ENCODE measurements at places on chromosomes 5 and 9. TPM values are rescaled to one million over a fixed set of nuclear protein-coding genes. Genes with fewer than 3 reads are reported as not detected.

Gene ZNF366
- total RNA-seq: under 0.01 TPM

Gene SGCD
- 3.7 TPM for total RNA-seq

Gene IFNA5
- total RNA-seq: 0.11 TPM

Gene ARL14EPL
- 0.89 TPM for total RNA-seq

Gene PRRC1
- 49.9 TPM for total RNA-seq

Gene SLC25A2
- total RNA-seq: 0.50 TPM

Gene MARVELD2
- total RNA-seq: 0.75 TPM

Gene SOX30
- not detected for total RNA-seq

Gene KCNIP1
- total RNA-seq: not detected

Gene THBS4
- 2.1 TPM for total RNA-seq

Gene IGFBPL1
- total RNA-seq: 0.12 TPM

Gene GLRA1
- not detected for total RNA-seq

Gene SPATA31C1
- total RNA-seq: not detected

Gene NEUROG1
- not detected for total RNA-seq

Gene PCDHB14
- total RNA-seq: 0.11 TPM

Gene GDA
- 0.11 TPM for total RNA-seq

Gene FAM153A
- 0.62 TPM for total RNA-seq

Gene GPSM1
- 97.5 TPM for total RNA-seq

Gene SPINK7
- total RNA-seq: not detected

Gene UBAP1
- 33.0 TPM for total RNA-seq

Gene DMRT2
- 0.62 TPM for total RNA-seq

Gene HIGD2A
- 17.0 TPM for total RNA-seq

Gene BRINP1
- total RNA-seq: 2.3 TPM

Gene DBH
- not detected for total RNA-seq

Gene PDE6A
- total RNA-seq: not detected

Gene FASTKD3
- 20.1 TPM for total RNA-seq

Gene ALDH1A1
- total RNA-seq: 69.4 TPM

Gene GFRA3
- not detected for total RNA-seq

Gene EGFLAM
- 0.75 TPM for total RNA-seq

Gene RNF208
- 0.25 TPM for total RNA-seq

Gene MZB1
- not detected for total RNA-seq

Gene C1QTNF2
- total RNA-seq: 2.0 TPM

Gene ABHD17B
- total RNA-seq: 37.0 TPM

Gene TMEFF1
- 2.5 TPM for total RNA-seq

Gene INSL6
- total RNA-seq: not detected

Gene AMACR
- 10.4 TPM for total RNA-seq

Gene ORM2
- total RNA-seq: not detected

Gene BTNL3
- total RNA-seq: not detected

Gene KIF12
- not detected for total RNA-seq

Gene PCDHGA6
- 3.2 TPM for total RNA-seq

Gene GBA2
- 27.0 TPM for total RNA-seq

Gene CNTFR
- total RNA-seq: not detected

Gene SLC4A9
- not detected for total RNA-seq

Gene FUT7
- total RNA-seq: not detected
